ENCODE measurements at places on chromosomes 3 and 15.

DNA sequence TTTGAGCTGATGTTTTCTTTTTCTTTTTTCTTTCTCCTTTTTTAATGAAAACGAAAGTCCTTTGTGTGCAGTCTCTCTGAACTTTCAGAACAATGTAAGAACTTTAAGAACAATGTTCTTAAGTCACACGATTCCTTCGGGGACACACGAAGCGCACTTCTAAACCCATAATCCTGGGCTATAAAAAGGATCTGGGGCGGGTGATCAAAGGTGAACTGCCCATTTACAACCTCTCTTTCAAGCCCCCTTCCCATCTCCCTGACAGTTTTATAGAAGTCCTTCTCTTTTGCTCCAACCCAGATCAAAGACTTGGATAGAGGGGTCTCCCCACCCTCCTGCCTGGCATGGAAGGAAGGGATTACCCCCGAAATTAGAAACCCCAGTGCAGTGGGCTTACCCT is 126.8 kb downstream of the BDH1 start:
- DNase-seq = no peak

DNA sequence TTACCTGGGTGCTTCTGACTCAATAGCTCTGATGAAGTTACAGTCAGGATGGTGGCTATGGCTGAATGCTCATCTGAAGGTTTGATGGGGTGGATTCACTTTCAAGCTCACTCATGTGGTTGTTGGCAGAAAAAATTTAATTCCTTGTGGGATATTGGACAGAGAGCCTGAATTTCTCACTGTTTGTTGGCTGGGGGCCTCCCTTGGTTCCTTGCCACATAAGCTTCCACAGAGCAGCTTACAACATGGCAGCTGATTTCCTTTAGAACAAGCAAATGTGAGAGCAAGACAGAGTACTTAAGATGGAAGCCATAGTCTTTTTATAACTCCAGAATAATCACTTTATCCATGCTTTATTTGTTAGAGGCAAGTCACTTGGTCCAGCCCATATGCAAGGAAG is 150.6 kb downstream of the PPM1L start:
- DNase-seq = no peak

DNA sequence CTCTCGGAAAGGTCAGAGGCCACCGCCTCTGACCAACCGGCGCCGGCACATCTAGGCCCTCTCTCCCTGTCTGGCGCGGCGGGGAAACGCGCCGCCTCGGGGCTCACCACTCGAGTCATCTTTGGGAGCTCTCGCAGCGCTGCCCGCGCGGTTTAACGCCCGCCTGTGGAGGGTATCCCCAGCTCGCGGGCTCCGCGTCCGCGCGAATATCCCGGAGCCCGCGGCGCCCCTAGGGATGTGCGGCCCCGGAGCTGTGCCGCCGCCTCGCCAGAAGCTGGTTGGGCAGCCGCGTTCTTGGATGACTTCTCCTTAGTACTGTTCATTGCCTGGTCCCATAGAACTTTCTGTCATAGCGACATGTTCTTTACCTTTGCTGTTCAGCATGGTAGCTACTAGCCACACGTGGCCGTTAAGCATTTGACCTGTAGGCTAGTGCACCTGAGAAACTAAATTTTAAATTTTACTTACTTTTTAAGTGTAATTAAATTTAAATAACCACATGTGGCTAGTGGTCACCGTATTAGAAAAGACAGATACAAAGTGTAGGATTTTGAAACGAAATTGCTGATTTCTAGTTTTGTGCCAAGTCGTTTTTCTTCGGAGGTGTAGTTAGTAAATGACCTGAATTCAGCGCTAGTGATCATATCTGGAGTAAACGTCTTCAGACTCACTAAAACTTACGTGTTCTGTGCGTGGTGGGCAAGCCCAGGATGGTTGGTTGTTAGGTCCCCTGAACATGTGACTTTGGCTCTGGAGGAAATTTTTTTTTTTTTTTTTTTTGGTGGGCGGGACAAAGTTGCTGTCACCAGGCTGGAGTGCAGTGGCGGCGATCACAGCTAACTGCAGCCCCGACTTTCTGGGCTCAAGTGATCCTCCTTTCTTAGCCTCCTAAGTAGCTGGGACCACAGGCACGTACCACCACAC is 835 bp downstream of the ARIH2 start:
- peak; percentile 75 for DNase-seq

GRCh38 chr15:95843241-95843910 is 487.1 kb upstream of the NR2F2 start:
- no peak for DNase-seq

- peak; percentile 76 for DNase-seq
Observed at GRCh38 chr3:194687638-194688199, 2.0 kb downstream of the FAM43A start.

- DNase-seq = no peak
Observed at GRCh38 chr3:175222356-175222755, 363.2 kb downstream of the NAALADL2 start.

DNA sequence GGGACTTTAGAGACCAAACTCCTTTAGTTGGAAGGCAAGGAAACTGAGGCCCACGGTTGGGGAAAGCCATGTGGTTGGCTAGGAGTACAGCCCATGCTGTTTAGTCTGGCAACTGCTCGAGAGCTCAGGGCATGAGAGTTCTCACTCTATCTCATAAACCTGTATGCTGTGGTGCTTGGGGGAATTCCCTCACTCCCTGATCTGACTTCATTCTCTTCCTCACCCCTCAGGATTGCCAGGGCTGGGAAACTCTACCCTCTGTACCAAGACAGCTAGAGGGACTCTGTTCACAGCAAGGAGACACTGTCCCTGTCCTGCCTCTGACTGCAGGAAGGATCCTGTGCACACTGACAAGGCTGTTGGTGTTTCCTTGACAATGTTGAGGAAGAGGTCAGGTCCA is 230.2 kb downstream of the ZNF621 start:
- no peak for DNase-seq
